ENCODE measurements at places on chromosomes 1 and 21. TPM values are rescaled to one million over a fixed set of nuclear protein-coding genes. Genes with fewer than 3 reads are reported as not detected.

Gene AMY2A
- not detected for total RNA-seq

GRCh38 chr1:156525071-156525501 lies 24.5 kb upstream of the MEF2D start:
- DNase-seq, result no peak

Gene RBBP4
- 109 TPM for total RNA-seq

DNA sequence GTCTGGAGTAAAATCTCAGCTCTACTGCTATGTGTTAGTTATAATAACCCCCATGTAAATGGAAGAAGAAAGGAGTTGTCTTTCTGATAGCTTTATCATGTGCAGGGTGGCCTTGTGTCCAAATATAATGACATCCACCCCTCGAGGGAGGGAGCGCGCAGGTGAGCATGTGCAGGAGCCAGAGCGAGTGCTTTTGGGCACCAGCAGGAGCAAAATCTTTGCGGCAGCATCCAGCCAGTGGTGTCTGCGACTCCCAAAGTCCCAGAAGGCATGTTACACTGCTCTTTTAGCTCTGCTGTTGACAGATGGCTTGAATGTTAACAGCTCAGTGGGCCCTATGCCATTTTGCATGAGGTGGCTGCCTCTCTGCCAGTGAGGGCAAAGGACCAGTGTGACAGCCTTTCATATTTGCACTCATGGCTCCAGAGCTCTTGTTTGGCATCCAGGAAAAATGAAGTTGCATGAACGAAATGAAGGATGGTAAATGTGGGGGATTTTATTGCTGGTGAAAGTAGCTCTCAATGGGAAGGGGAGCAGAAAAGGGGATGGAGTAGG lies 146.7 kb downstream of the HMCN1 start:
- DNase-seq, result no peak

Data from skin of body (tissue), 3 donors.